ENCODE measurements at places on chromosomes 11 and 22.

- no peak for DNase-seq
Measured at GRCh38 chr11:32870676-32871075, 21.9 kb upstream of the QSER1 start.

DNA sequence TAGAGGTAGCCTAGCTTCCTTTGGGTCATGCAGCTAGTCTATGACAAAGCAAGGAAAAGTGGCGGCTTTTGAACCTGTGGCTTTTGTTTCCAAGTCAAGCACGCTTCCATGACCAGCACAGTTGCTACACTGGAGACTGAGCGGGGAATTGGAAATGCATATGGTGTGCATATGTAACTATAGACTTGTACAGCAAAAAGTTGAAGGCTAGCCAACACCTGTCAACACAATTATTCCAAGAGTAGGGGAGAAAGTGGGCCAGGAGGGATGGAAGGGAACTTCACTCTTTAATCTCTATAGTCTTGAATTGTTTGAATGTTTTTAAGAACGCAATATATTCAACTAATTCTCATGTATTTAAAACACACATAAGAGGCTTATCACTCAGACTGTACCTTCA, 218.5 kb upstream of the CADM1 start:
- no peak for DNase-seq

GRCh38 chr11:43905813-43906241, 25.2 kb downstream of the ALKBH3 start:
- DNase-seq = no peak

- DNase-seq = no peak
Measured at GRCh38 chr11:60851327-60852104, 4.2 kb downstream of the PTGDR2 start.

DNA sequence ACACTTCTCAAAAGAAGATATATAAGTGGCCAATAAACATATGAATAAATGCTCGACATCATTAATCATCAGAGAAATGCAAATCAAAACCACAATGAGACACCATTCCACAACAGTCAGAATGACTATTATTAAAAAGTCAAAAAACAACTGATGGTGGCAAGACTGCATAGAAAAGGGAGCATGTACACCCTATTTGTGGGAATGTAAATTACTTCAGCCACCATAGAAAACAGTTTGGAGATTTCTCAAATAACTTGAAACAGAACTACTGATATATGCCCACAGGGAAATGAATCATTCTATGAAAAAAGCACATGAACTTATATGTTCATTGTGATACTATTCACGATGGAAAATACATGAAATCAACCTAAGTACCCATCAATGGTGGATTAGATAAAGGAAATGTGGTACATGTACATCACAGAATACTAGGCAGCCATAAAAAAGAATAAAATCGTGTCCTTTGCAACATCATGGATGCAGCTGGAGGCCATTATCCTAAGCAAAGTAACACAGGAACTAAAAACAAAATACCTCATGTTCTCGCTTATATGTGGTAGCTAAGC, 42.4 kb downstream of the GLYATL2 start:
- no peak for DNase-seq

DNA sequence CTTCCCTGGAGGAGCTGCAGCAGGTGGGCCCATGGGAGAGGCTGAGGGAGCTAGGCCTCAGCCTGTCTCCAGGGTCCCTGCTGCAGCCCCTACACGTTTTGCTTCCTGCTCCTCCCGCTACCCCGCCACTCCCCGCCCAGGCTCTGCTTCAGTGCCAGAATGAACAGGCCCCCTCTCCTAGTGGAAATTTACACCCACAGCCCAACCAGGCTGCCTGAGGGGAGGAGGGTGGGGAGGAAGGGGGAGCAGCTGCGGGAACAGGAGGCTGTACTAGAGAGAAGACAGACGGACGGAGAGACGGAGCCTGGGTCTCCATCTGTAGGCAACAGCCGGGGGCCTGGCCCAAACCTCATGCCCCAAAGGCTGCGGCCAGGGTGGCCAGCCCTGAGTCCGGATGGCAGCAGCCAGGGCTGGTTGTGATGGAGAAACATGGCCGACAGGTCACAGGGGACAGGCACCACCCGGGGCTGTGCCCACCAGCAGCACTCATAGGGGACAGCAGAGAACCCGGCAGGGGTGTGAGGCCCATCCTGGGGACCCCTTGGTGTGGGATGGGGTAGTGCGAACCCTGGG, 20.6 kb downstream of the FLRT1 start:
- DNase-seq = no peak

DNA sequence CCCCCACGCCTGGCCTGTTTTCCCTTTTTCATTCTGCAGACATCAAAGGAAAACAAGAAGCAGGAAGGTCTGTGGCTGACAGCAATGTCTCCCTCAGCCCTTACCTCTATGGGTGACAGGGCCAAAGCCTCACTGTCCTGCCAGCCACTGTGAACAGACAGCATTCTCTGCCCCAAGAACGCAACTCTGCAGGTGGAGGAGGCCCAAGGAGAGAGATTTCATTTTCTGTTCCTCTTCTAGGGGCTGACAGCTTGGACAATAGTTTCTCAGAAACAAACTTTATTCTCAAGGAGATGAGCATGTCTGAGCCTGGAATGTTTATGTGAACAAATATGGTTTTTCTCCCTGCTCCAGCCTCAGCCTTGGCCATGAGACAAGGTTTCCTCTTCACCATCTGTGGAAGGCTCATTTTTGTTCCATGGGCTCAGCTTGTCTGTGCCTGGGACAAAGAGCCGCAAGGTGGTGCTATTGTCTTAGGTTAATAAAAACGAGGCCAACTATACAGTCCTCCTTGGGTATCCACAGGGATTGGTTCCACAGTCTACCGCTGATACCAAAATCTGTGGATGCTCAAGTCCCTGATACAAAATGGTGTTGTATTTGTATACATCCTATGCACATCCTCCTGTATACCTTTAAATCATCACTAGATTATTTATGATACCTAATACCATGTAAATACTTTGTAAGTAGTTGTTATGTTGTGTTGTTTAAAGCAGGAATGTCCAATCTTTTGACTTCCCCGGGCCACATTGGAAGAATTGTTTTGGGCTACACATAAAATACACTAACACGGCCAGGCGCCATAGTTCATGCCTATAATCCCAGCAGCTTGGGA, 5.8 kb downstream of the PIWIL3 start:
- DNase-seq = peak; percentile 13

GRCh38 chr11:94417386-94417987, 16.3 kb upstream of the GPR83 start:
- no peak for DNase-seq

GRCh38 chr11:8058216-8058615, 22.8 kb upstream of the TUB start:
- no peak for DNase-seq
